ENCODE measurements at places on chromosomes 1 and 21.

GRCh38 chr1:97190326-97190725 lies 468.7 kb downstream of the PTBP2 start:
- no peak for DNase-seq

GRCh38 chr1:2311184-2312032 lies 79.9 kb downstream of the MORN1 start:
- DNase-seq: peak; percentile 24

GRCh38 chr1:44067266-44068250 lies 36.3 kb upstream of the SLC6A9 start:
- DNase-seq: no peak

GRCh38 chr1:217009376-217009775 lies 286.1 kb upstream of the ESRRG start:
- DNase-seq: no peak

DNA sequence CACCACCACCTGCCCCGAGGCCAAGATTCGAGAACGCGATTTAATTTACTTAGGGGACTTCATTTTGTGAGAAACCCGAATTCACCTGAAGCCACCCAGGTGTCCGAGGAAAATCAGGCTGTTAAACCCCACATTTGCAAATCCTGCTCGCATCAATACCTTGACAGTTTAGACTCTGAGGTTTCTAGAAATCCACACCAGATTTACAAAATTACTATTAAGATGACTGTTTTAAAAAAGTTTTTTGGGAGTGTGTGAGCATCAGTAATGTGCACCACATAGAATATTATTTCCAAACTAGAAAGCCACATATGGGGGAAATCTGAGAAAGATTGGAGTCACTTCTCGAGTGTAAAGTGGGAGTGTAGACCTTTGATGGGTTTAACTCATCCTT lies 685 bp downstream of the RIMKLA start:
- DNase-seq: no peak

GRCh38 chr1:180612632-180613031 lies 19.2 kb upstream of the XPR1 start:
- DNase-seq: no peak

DNA sequence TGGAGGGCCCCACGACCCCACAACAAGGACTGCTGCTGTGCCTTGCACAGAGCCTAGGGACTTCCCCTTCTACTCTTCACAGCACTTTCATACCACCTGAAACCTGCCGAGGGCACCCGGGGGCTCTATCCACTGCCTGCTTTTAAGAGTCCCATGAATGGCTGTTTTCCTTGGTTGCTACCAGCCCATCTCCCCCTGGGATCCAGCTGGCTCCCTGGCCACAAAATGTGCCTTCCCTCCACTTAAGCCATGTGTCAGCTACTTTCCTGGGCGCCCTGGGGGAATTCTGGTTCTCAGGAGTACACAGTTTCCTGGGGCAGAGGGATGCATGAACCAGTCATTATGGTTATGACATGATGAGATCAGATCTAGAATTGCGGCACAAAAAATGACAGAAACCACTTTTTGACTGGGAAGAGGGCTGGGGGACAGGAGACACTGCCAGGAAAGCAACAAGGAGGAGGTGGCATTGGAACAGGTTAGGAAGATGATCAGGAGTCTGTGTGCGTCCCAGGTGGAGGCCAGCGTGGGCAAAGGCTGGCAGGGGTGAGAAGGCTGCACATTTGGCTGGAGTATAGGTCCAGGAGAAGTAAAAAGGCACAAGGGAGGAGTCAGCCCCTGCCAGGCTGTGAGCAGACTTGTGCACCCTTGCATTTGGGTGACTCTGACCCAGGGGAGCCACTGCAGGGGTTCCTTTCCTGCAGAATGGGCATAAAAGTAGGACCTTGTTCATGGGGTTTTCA lies 3.2 kb upstream of the TNFRSF8 start:
- DNase-seq: peak; percentile 80

GRCh38 chr1:109369167-109369746 lies 28.5 kb downstream of the SORT1 start:
- no peak for DNase-seq

DNA sequence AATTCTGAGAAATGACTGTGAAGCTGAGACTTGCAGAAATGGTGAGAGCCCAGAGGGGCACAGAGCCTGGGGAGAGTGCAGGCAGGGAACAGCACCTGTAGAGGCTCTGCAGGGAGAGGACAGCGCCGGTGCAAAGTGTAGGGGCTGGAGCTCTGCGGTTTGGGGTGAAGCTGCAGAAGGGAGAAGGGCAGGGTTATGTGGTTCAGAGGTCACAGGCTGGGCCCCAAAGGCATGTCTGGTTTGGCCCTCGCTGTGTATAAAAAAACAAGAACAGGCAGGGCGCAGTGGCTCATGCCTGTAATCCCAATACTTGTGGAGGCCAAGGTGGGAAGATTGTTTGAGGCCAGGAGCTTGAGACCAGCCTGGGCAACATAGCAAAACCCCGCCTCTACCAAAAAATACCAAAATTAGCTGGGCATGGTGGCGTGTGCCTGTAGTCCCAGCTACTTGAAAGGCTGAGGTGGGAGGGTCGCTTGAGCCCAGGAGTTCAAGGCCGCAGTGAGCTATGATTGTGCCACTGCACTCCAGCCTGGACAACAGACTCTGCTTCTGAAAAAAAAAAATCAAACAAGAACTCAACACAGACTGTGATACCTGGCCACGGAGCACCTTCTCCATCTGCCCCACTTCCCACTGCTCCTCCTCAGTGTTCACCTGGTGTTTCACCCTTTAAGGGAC lies 29.1 kb downstream of the SERINC2 start:
- DNase-seq: no peak

GRCh38 chr1:21901473-21901847 lies 35.6 kb downstream of the HSPG2 start:
- DNase-seq: no peak

DNA sequence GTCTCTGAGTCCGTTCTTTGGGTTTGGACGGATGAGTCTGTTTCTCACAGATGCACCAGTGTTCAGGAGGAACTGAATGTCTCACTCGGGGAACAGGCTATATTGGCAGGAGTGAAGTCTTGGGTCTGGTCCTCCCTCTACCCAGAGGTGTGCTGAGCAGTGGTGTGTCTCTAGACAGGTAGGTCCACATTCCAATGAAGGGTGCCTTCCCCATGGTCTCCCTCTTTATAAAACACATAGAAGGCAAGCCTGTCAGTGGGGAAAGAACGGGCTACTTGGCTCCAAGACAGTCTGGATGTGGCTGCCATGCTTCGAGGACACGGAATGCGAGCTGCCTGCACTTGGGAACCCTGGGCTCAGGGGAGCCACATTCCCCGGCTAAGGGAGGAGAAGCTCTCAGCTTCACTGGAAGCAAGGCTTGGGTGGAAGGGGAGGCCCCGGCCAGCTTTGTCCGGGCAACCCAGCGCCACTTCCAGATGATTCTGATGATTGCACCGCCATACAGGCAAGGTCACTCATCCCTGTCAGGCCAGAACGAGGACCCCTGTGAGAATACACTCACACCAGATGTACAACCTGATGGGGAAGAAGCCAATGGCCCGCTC lies 29.7 kb upstream of the RIPK4 start:
- no peak for DNase-seq

DNA sequence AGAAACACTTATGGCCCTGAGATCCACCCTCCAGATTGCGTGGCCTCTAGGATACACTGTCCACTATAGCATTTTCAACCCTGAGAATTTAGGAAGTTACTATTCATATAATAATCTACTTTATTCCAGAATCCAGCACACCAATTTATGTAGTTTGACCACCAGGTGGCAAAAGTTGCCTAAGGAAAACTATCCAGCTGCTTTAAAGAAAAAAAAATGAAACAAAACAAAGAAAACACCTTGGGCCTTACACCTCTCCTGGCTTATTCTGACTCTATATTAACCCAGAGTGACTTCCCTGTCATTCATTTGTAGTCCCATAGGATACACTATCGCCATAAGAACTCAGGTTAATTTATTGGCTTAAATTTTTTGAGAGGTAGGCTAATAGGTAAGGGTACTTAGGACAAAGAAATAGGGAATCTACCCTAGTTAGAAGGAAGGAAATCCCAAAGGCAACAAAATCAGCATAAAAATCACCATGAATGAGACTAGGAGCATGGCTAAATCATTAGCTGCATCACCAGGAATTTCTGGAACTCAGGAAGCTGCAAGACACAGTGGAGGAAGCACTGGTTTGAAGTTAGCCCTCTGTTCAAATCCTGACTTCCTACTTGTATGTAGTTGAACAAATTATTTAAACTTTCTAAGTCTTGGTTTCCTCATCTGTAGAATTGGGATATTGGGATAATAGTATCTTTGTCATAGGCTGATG lies 107.5 kb downstream of the SPAG17 start:
- DNase-seq: no peak

- DNase-seq: no peak
Observed at GRCh38 chr1:60572378-60572777, 498.8 kb upstream of the C1orf87 start.

- DNase-seq: no peak
Observed at GRCh38 chr1:217469983-217470382, 160.9 kb downstream of the GPATCH2 start.

- no peak for DNase-seq
Observed at GRCh38 chr1:85229574-85230097, 28.8 kb upstream of the SYDE2 start.

GRCh38 chr1:235841938-235842545 lies 24.7 kb downstream of the LYST start:
- DNase-seq: no peak

- peak; percentile 28 for DNase-seq
Observed at GRCh38 chr1:93079685-93080141, 630 bp downstream of the MTF2 start.

- DNase-seq: no peak
Observed at GRCh38 chr1:214301526-214301925, 20.6 kb downstream of the SMYD2 start.

GRCh38 chr1:180912801-180913565 lies at the start of gene KIAA1614:
KIAA1614 (plus strand) TSS chr1:180912897; CDS start chr1:180913244, 347 bp downstream.
- no peak for DNase-seq

DNA sequence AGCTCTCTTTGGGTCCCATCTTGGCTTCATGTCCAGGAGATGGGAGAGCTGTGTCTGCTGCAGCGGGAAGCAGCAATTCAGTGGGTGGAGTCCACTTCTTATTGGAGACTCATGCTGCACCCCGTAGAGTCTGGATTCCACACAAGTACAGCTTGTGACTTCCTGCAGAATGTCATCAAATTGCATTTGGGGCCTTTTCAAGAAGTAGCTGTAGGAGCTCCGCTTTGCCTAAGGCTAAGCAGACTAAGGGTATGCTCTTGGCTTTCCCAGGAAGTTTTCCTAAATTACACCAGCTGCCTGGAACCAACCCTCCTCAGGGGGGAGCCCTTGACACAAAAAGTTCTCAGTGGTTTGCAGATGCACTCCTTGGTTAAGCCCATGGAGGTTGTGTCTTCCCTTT lies 5.7 kb upstream of the MOB3C start:
- no peak for DNase-seq

DNA sequence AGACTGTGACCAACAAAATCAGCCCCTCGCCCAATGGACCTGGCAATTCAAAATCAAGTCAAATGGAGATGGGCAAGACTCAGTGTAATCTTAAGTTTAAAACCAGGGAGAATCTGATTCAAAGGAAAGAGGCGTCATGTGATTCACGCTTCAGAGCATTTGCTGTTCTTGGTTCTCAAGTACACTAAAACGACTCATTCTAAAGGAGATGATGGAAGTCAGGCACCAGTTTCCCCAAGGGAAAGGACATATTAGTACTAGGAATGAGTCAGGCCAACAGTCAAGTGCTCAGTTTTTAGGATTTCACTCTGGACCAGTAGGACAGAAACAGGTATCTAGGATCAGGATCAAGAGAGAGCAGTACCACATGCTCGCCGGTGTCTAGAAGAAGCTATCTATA lies 429.6 kb downstream of the PLPP3 start:
- no peak for DNase-seq

DNA sequence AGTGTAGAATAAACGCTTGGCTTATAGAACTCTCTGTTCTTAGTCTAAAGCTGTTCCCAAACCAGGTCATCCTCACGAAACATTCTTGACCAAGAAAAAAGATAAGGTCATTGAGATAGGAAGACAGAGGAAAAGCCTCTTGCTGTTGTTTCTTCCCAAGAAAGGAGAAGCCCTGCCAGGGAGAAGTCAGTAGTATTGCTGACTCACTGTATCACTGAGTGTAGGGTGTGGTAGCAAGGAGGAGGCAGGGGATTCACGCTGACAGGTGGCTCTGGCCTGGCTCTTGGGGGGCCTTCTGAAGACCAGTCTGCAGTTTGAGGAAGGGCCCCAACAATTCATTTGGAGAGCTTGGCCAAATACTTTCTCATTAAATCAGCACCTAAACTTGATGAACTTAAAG lies 97.8 kb downstream of the CD247 start:
- no peak for DNase-seq

GRCh38 chr1:222910699-222911098 lies 95.9 kb downstream of the DISP1 start:
- DNase-seq: peak; percentile 1

GRCh38 chr1:200053091-200053490 lies 25.6 kb downstream of the NR5A2 start:
- DNase-seq: no peak

DNA sequence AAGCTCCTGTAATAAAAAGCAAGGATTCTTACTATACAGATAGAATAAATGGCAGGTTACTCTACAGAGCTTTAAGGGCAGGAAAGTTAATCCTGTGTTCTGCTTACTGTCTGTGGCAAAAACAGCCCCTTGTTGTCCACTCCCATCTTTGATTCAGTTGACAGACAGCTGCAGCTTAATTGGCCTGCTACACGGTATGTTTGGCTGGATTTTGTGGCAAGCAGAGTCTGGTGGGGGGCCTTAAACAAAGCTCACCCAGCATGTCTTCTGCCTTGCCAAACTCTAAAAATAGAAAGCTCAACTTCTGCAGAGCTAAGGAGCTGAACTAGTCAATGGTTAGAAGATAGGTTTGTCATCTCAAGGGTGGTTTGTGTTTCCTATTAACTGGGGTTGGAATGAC lies 407.2 kb downstream of the HLX start:
- no peak for DNase-seq

DNA sequence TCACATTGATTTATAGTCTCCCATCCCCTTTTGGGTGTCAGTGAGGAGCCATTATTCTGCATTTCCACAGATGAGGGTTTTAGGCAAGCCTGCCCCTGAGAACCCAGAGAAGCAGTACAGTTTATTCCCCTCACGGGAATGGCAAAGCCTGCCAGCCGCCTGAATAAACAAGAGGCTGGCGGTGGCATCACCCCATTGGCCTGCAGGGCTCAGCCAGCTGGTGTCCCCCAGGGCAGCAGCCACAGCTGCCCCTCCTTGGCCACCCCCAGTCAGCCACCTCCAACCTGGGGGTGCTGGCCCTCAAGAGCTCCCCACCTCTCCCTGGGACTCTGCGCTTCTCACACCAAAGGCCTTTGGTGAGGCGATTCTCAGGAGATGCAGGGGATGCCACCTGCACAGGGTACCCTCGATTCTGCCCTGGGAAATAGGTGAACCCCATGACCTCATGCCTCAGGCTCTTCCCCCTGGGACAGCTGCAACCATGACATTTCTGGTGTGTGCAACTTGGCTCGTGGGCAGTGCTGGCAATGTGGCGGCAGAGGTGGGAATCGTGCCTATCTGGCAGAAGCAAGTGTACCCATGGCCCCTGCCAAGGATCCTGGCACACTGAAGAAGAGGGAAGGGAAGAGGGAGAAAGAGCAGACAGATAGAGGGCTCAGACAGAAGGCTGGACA lies 14.0 kb downstream of the OLFML2B start:
- no peak for DNase-seq

GRCh38 chr21:36948686-36949085 lies 17.8 kb downstream of the HLCS start:
- no peak for DNase-seq

GRCh38 chr1:242651817-242652216 lies 127.3 kb upstream of the PLD5 start:
- DNase-seq: no peak

GRCh38 chr1:228408869-228409805 lies 2.5 kb upstream of the TRIM11 start:
- DNase-seq: no peak

- no peak for DNase-seq
Observed at GRCh38 chr1:207838156-207839082, 72.5 kb downstream of the CD34 start.

Measured in activated CD4-positive, alpha-beta T cell treated with anti-CD3 and anti-CD28 coated beads, Interleukin-2, Interleukin-4, amounts not matched to agents 100 ng/mL and 50 ng/mL, durations not matched to agents 16 hours and 8 hours (primary cell).